ENCODE measurements at places on chromosomes 12 and 14.
A peak's percentile ranks its signal among the peaks of the same experiment; 100 is the strongest.

DNA sequence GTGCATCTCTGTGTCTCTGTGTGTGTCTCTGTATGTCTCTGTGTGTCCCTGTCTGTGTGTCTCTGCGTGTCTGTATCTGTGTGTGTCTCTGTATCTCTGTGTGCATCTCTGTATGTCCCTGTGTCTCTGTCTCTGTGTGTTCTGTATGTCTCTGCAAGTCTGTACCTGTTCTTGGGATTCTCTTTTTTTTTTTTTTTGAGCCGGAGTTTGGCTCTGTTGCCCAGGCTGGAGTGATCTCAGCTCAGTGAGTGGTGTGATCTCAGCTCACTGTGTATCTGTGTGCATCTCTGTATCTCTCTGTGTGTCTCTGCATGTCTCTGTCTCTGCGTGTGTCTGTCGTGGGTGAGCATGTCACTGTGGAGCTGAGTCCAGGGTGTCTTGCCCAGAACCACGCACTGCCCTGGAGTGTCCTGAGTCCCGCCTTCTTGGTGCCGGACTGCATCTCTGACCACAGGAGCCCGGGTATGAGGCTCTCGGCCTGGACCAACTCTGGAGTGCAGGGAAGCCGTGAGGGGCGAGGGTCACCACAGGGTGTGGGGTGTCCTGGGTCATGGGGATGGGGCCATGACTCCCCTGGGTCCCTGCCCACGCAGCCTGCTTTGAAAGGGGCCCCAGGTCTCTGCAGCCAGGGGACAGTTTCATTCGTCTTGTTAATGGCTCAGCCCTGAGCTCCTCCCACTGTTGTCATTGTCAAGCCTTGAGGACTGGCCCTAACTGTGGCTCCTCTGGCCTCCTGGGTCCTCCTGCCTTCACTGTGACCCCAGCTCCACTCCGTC, 11.8 kb downstream of the MYL2 start:
- no peak for DNase-seq

DNA sequence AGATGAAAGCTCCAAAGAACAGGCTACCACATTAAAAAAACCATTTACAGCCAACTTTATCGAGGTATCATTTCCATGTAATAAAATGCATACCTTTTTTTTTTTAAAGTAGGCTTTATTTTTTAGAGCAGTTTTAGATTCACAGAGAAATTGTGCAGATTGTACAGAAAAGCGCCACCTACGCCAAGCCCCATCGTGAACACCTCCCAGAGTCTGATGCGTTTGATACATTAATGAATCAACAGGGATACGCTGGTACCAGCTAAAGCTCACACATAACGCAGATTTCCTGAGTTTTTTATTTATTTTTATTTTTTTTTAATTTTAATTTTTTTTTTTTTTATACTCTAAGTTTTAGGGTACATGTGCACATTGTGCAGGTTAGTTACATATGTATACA, 129.9 kb downstream of the KIF26A start:
- DNase-seq, result no peak

- DNase-seq, result no peak
Observed at GRCh38 chr12:91161009-91161408, 21.6 kb downstream of the DCN start.

DNA sequence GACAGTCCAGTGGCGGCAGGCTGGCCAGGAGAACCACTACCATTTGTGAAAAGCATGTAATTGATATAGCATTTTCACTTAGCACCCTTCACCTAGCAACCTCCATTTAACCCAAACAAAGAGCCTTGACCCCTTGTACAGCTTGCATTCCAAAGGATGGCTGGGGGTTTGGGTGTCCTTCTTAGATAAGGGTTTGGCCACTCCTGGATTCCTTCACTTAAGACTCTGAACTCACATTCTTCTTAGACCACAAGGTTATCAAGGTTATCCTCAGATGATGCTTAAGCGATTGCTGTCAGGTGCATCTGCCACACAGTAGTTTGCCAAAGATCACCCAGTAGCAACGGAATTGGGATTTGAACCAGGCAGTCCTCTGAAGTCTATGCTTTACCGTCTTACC, 102.8 kb downstream of the ZNF664 start:
- no peak for DNase-seq

DNA sequence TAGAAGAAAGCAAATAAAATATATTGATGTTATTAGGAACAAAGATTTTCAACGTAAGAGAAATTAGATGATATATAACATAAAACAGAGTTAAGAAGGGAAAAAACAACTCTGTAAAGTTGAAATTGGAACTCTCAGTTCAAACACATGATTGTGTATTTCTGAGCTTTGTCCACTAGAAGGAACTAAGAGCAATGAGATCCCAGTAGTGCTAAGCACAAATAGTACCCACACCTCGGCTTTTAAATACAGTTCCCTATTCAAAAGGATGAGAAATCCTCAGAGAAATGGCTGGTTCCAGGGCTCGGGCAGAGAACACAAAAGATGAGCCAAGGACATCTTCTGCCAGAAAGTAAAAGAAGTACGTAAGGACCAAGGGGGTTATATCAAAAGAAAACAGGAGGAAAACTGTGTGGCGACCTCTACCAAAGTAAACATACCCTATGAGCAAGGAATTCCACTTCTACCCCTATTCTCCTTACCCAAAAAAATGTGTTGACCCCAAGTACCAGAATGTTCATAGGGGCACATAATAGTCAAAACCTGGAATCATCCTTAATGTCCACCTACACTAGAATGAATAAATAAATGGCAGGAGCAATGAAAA, 96.6 kb downstream of the SPTSSA start:
- DNase-seq, result peak; percentile 31

DNA sequence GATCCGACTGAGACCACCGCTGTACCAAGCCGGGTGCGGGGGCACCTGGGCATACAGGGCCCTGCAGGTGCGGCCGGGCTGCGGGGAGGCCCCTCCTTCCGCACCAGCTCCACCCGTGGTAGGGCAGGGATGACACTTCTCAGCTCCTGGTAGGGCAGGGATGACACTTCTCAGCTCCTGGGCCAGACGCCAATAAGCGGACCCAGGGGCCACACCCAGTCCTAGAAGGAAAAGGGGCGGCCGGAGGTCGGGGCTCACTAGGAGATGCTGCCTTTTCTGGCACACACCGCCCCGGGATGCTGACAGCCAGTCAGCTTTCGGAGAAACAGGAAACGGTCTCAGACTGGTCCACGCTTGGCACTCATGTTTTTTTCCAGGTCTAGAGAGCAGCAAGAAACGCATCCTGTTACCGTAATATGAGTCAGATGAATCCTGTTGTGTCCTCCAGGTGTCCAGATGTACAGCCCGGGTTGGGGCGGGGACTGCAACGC, 34.8 kb downstream of the NFKBIA start:
- DNase-seq, result no peak

DNA sequence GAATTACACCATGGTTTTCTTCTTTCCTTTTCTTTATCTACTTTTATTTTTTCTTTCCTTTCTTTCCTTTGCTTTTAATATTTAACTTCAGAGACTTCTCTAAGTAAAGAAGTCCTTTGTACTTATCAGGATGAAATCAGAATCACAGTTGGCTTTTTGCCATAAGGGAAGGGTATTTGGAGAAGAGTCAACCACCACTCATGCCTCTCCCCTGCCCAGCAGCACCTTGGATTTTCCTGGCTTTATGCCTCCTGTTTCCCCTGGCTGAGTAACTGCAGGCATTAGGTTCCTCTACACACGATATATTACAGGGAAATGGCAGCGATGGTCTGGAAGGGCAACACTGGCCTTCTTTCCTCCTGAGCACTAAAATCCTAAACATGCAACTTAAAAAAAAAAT, 266.4 kb upstream of the CAND1 start:
- DNase-seq, result no peak

DNA sequence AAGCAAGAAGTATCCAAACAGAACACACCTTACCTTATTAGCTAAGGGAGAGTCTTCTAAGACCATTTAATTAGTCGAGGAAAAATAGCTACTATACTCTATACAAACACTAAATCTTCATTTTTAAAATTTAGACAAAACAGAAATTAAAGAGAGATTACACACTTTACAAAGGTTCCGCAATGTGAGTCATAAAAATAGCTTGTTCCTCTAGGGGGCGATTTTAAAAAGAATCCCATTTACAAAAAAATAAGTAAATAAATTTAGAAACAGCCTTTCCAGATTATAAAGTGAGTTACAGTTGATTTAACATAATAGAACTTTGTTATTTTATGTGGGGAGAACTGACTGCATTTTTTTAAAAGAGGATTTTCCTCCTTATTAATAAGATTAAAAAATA, 201.6 kb downstream of the PAX9 start:
- DNase-seq, result no peak

DNA sequence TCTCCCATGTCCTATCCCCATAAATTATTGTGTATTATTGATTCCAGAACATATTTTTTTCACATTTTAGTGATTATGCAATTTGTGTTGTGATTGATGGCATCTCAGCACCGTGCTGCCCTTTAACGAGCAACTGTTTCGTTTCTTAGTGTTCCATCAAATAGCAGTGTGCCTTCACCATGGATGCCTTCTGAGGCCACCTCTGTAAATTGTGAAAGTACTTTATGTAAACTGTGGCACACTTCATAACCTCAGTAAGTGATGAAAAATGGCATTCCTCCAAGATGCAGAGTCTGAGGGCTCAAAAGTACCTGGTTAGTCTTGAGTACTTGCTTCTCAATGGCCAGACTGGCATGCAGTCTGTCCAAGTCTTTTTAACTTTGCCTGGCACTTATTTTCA, 8.2 kb downstream of the CHST11 start:
- DNase-seq, result no peak

- DNase-seq, result no peak
Observed at GRCh38 chr12:19332196-19332595, 107.1 kb upstream of the AEBP2 start.

DNA sequence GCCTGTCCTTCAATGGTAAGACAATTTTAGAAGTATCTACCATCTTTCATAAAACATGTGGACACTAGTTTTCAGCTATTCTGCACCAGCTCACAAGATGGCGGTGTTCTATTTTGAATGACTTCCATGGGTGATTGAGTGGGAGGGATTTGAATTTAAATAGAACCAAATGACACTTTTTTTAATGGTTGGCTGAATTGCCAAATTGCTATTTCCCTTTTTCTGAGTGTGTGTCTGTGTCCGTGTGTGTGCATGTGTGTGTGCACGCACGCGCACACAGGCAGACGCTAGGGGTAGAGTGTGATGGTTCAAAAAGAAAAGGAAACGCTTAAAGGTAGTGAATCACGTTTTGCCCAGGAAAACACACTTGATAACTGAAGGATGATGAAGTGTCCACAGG, 362.6 kb downstream of the DAD1 start:
- DNase-seq, result no peak
